ENCODE measurements at places on chromosomes 6 and 20.

DNA sequence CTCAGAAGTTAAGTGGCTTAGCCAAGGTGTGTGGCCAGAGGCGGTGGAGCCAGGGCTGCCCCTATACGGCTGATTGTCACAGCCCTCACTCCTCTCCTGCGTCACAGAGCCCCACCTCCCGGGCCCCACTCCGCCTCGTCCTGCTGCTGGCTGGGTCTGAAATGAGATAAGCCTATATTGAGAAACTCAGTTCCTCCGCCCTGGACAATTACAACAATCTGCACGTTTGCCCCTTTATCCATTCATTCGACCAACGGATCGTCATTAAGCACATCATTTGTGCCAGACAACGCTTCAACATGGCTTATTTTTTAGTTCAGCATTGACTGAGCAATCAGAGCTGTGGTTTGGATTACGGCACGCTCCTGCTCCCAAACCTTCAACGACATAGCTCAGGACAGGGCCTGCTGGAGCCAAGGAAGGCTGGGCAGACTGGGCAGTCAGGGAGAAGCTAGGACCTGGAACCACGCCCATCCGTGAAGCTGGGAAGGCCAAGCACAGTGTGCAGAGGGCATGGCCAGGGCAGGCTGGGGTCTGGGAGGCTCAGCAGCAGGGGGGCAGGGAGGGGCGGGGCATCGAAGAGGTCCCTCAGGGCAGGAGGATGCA lies 16.6 kb upstream of the EZR start:
- no peak for DNase-seq

DNA sequence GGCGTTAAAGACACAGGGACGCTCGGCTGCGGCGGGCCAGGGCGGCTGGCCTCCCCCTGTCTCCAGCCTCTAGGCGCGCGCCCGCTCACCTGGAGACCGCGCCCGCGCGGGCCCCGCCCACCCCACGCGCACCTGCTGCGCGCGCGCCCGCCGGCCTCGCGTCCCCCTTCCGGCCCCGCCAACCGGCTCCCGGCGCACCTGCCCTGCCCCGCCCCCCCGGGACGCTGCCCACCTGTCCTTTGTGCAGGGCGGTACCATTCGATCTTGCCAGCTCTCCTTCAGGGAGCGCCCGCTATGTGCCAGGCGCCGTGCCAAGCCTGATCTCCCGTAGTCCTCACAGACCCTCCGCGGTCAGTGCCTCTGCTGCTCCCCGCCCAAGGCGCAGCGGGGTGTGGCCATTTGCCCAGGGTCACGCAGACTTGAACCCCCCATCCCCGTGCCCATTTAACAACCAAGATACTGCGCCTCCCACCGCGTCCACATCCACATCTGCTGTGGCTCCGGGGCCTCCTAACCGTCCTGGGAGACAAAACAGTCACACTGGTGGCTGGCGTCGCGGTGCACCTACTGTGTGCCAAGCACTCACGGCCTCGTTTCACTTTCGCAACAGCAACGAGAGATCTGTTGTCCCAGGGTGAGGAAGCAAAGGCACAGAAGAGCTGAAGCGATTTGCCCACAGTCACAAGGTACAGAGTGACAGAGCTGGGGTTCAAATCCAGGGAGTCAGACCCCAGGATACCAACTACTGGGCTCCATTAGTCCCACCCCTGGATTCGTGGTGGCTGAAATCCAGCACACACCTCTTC lies 48.1 kb downstream of the NOL4L start:
- no peak for DNase-seq

GRCh38 chr20:44092551-44093248 lies 94.3 kb downstream of the JPH2 start:
- peak; percentile 48 for DNase-seq

GRCh38 chr6:96468681-96469224 lies 52.9 kb upstream of the UFL1 start:
- no peak for DNase-seq

GRCh38 chr6:45310118-45310788 lies 17.9 kb upstream of the RUNX2 start:
- no peak for DNase-seq

Measured in fibroblast of skin of scalp (primary cell).